ENCODE measurements at places on chromosomes 1 and 21.

DNA sequence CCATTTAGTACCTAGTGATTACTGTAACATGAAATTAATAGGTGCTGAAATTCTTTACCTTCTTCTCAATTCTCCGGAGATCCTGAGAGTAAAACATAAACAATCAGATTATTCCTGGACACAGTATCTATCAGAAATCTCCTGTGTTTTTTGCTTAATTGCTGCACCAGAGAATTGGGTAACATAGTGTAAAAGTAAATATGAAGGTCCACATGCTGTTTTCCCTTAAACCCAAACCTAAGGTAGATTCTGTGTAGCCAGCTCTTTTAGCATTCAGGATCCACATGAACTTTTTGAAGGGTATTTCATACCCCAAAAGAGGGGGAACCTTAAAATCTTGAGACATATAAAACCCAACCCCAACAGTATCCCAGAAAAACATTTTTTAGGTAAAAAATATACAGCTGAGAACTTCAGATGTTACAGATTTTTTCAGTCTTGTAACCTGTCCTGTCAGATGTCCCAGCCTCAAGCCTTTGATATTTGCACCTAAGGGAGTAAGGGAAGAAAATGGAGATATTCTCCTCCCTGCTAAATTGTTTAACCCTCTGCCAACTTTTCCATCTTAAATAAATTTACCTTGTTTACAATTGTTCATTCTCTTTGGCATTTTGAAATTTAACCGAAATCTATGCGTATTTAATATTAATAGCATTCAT is 11.2 kb downstream of the ODR4 start:
- no peak for DNase-seq

- peak; percentile 88 for DNase-seq
Measured at GRCh38 chr1:39261712-39262221, 57.3 kb downstream of the MACF1 start.

GRCh38 chr21:25126564-25126963 is 480.7 kb downstream of the MRPL39 start:
- no peak for DNase-seq

GRCh38 chr21:36735201-36735515 is 36.2 kb downstream of the SIM2 start:
- no peak for DNase-seq

DNA sequence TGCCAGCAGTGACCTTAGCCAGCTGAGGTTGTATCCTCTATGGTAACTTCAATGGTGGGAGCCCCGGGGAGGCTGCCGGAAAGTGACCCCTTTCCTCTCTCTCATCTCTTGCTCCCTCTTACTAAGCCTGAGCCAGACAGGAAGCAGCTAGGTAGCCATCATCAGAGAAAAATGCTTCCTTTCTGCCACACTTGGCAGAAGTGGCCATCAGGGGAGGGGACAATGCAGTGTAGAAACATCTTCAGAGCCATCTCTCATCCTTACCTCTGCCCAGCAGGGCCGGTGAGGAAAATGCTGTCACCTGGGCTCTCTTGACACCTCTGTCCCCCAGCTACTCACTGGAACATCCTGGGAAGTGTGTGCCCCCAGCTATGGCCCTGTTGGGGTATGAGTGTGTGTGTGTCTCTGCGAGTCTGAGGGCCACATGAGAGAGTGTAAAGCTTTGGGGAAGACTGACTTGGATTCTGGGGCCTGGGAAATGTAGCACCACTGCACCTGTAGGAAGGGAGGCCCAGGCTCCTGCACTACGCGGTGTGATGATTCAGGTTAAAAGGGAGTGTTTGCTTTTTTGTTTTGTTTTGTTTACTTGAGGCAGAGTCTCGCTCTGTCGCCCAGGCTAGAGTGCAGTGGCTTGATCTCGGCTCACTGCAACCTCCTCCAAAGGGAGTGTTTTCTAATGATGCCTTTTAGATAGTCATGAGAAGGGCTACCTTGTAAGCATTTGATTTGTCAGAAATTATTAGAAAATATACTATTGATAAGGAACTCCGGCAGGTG is 48.7 kb upstream of the CNTN2 start:
- DNase-seq: no peak

DNA sequence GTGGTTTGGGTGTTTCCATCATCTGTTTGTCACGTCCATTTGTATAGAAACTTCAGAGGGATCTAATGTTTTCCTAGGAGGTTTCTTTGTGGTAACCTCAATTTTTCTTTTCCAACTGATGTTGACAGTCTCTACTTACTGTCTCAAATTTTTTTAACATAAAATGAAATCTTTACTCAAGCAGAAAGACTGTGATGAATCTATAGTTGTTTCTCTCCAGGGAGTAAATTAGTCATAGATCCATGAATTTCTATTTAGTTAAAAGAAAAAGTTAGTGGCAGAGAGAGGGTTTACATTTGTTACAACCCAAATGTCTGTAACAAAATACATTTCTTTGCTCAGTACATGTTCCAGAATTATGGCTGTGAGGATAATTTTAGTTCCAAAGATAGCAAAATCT is 161.6 kb downstream of the DISP1 start:
- no peak for DNase-seq

GRCh38 chr1:41366455-41367287 is 5.4 kb downstream of the FOXO6 start:
- no peak for DNase-seq

GRCh38 chr21:44783020-44783696 is 18.5 kb downstream of the UBE2G2 start:
- DNase-seq: no peak

DNA sequence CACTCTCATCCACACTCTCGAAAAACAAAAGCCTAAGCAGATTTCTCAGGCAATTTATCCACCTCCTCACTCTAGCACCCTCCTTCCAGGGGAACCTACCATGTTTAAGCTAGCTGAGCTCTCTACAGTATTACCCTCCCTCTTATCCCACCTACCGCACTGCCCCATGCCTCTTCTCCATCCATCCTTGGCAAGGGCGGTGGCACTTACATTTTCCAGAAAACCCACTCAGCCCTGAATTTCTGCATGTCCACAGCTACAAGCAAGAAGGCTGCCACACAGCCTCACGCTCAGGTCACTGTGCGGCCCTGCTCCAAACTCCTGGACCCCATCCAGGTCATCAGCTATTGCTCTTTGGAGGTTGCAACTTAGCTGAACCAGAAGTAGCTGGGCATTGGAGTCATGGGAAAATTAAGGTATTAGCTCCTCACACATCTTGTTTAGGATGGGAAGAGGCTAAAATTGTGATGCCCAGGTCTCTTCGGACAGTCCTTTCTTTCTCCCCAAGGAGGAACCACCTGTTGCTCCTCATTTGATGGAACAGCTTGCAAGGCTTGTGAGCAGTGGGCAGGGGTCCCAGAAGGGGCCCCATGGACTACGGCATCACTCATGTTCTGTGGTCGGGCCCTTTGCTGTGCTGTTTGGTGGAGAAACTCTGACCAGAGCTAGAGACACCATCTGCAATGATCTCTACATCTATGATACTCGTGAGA is 1.1 kb downstream of the KLHDC9 start:
- DNase-seq: no peak

DNA sequence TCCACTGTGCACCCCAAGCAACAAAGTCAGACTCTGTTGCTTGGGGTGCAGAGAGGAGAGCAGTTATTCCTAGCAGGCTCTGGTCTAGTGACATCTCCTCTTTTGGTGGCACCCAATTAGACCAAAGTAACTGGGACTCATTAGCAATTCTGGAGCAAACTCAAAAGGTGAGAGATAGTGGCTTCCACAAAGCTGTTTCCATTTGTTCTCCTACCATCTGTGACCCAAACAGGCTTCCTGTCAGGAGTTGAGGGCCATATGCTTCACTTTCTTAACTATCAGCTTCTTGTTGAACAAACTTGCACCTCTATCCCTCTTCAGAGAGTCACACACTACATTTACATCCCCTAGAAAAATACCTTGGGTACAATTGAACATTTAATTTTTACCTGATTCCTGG is 1.5 kb upstream of the ATXN7L2 start:
- no peak for DNase-seq
